RCC 7860 (cell line): ENCODE measurements at places on chromosomes 7 and 10.

- no peak for DNase-seq
Measured at GRCh38 chr10:60430017-60430416, 40.3 kb upstream of the ANK3 start.

DNA sequence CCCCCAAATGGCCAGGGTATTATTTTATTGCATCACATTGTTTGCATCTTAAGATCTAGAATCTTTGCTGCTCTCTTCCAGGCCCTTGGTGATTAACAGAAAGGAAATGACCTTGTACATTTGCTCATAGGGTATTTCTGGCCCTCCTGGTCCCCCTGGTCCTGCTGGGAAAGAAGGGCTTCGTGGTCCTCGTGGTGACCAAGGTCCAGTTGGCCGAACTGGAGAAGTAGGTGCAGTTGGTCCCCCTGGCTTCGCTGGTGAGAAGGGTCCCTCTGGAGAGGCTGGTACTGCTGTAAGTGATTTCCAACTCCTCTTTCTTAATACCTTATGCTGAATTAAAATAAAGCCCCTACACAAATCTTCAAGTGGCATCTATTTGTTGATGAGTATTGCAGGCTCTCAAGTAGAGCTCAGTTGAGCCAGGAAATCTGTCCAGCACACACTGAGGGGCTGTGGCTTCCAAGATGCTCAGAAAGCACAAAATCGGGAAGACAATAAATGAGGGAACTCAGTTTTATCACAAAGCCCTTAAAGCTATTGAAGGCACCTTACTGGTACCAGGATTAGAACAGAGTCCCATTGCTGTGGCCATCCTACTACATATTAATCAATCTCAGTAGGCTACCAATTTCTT is 28.2 kb downstream of the COL1A2 start:
- DNase-seq = no peak

- DNase-seq = no peak
Measured at GRCh38 chr10:88960802-88961201, 8.2 kb upstream of the ACTA2 start.

DNA sequence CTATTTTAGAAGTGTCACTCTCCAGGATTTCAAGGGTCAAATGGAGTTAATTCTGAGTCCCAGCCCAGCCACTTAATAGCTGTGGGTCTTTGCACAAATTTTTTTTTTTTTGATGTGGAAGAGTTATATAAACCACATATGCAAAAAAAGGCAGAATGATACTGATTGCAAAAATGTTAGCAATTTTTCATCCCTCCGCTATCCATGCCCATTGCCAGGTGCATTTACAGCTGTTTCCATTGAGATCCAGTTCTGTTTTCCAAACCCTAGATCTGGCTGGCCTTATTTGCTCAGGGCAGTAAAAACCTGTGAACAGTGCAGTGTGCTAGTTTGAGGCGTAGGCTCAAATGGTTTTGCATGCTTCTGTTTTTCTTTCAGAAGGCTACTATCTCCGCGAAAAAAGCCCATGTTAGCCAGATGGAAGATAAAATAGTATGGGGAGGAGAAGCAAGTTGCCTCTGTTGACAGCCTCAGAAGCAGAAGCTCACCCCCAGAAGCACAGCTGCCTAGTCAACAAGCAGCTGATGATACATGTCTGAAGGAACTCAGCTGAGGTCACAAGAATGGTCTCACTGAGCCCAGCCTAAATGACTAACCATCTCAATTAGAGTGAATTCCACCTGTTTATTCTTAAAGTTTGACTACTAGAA is 997 bp upstream of the ZNF138 start:
- no peak for DNase-seq

DNA sequence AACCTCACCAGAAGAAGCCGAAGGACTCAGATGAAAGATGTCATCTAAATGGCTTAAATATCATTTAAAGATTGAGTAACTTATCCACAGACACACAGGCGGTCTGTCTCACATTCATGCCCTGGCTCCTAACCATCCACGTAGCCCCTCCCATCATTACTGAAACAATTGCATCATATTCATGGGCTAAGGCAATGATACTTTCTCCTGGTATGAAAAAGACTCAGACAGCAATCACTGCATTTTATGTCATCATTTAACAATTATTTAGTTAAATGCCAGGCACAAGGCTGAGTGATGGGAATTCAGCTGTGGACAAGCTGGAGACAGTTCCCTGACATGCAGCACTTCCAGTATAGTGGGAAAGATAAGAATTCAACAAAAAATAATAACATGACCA is 11.2 kb upstream of the TECTB start:
- no peak for DNase-seq

DNA sequence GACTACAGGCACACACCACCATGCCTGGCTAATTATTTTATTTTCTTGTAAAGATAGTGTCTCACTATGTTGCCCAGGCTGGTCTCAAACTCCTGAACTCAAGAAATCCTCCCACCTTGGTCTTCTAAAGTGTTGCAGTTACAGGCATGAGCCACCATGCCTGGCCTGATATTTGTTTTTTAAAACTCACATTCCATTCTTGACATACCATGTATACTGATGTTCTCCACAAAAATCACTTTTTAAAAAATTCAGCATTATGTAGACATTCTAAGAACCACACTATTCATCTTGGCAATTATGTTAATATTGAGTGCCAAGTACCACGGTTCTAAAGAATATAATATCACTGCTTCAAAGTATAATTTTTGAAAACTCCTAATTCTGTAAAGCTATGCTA is 43.5 kb downstream of the IDE start:
- DNase-seq = no peak

GRCh38 chr7:106611911-106612310 is 49.0 kb downstream of the CCDC71L start:
- no peak for DNase-seq

DNA sequence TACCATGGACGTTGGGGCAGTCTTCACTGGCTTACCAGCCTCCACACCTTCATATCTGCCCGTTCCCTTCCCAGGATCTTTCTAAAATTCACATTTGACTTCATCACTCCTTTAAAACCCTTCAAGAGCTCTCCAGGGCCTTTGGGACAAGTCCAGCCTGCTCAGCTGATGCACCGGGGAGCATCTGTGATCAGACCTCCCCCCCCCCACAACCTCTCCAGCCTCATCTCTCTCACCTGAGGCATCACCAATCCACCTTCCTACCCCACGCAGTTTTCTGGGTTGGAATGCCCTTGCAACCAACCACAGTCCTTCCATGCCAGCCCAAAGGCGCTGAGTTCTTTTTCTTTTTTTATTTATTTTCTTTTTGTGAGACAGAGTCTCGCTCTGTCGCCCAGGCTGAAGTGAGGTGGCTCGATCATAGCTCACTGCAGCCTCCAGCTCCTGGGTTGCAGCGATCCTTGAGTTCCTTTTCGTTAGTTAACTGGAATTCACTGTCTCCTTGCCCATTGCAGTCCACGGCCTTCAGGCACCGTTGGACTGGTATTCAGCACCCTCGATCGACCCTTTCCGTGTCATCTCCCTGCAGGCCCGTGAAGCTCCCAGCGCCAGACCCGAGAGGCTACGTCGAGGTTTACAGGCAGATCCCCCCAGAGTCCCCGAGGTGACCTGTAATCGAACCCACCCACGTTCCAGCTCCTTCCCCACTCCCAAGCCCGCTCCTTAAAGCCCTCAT is 654 bp downstream of the ALKBH4 start:
- no peak for DNase-seq

DNA sequence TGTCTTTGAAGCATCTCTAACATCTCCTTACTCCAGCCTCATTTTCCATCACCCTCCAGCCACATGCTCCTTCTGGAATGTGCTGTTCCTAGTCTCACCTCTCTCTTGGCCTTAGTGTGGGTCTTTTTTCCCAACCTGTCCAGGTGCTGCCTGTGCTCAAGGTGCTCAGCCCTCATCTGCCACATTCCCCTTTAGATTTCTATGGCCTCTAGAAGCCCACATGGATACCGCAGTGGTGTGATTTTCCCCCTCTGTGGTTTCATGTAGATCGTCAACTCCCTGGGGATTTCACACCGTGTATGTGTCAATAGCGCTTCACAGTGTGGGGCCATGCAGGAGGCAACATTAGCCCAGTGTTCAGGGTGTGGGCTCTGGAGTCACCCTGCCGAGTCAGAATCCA is 32.5 kb downstream of the BMPER start:
- DNase-seq = no peak

- DNase-seq = no peak
Measured at GRCh38 chr10:93921338-93921737, 27.6 kb downstream of the SLC35G1 start.

DNA sequence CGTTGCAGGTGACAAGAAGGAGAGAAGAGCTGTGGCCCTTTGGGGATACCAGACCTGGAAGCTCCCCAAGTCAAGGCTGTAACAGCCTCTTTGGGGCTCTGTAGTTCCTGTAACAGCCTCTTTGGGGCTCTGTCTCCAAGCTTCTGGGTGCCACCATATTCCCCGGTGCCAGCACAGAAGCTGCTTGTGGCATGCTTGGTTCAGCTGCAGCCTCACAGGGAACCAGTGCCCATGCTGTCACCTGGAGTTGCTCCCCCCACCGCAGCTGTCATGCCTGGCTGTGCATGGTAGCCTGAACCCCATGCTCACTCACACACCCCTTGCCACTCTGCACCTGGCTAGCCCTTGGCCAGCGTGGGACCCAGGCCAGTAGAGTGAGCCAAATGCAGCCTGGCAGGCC is 109.1 kb downstream of the ELAPOR2 start:
- DNase-seq = no peak

GRCh38 chr7:84144935-84145334 is 49.7 kb downstream of the SEMA3A start:
- no peak for DNase-seq

DNA sequence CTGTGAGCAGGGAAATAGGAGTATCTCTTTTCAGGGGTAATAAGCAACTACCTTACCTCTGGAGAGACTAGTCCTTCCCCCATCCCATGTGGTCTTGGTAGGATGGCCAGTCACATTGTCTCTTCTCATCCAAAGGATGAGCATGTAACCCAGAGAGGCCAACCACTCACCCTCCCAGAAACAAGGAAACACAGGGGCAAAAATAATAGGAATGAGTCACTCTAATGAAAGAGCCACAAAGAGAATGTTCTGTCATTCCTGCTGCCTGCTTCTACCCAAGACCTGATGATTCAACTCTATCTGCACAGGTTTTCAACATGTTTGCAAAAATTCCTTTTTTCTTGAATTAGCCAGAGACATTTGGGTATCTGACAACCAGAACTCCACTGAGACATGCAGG is 99.3 kb upstream of the NFE2L3 start:
- DNase-seq = peak; percentile 92

DNA sequence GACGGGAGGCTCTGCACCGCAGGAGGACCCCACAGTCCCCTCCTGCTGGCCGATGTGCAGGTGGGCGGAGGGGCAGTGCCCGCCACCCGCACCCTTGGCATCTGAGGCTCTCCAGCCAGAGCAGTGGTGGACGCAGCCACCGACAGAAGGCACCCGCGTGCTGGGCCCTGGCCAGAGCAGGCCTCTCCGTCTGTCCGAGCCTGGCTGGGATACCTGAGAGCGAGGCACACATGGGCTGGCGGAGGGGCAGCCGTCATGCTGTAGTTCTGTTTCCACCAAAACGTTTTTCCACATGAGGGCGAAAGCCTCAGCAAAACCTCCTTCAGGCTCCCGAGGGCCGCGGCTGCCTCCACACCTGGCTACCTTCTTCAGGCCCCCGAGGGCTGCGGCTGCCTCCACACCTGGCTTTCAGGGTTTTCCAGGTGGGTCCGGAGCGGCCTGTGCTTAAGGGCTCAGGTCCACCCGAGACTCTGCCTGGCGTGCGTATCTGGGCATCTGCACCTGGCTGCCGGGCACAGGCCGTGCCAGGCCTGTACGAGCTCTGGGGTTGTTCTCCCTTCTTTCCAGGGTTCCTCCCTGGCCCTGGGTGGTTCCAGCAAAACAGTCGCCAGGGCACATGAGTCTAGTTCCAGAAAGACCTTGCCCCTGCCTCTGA is 115.5 kb downstream of the INPP5A start:
- DNase-seq = no peak

DNA sequence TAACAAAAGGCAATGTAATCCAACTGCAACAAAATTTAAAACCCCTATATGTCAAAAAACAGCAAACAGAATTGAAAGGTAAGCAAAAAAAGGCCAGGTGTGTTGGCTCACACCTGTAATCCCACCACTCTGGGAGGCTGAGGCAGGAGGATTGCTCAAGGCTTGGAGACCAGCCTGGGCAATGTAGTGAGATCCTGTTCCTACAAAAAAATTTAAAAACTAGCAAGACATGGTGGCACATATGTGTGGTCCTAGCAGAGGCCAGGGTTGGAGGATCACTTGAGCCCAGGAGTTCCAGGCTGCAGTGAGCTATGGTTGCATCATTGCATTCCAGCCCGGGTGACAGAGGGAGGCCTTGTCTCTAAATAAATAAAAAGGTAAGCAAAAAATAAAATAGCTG is 212.1 kb upstream of the KLF14 start:
- DNase-seq = no peak

GRCh38 chr7:130669085-130669700 is 645 bp upstream of the COPG2 start:
- DNase-seq = no peak

DNA sequence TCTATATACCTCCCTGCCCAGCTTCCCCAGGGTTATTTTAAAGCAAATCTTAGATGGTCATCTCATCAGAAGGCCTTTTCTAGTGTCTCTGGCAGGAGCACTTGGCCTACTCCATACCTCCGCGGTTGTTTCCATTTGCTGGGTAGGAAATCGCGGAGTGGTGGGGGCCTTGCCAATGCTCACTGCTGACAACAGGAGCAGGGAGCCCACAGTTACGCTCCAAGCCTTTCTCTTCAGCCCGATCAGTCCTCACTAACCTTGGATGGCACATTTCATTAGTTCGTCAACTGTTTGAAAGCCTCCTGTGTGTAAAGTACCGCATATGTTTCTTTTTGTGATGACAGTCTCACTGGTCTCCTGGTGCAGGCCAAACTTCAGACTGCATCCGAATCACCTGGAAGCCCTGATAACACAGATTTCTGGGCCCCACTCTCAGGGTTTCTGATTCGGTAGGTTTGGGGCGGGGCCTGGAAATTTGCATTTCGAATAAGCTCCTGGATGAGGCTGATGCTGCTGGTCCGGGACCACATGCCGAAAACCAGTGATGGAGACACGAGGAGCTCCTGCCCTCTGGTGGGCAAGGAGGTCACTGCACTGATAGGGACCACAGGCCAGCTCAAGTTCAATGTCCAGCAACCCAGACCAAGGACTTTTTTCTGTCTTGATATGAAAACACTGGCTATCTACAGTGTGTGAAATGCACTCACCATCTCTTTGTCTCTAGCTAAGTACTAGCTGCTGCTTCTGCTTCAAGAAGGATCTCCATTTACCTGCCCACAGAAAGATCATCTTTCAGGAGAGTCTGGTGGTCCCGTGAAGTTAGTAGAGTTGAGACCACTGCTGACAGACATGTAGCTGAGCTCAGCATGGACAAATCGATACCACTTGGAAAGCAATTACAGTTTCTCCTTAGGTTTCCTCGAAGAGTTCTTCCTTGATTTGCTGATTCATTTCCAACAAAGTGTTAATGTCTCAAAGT is 14.0 kb downstream of the LRGUK start:
- peak; percentile 34 for DNase-seq

GRCh38 chr7:139973101-139974050 is 89.4 kb downstream of the PARP12 start:
- no peak for DNase-seq

GRCh38 chr10:30070001-30070685 is 10.8 kb upstream of the JCAD start:
- no peak for DNase-seq
